ENCODE measurements at places on chromosomes 2 and 18.

DNA sequence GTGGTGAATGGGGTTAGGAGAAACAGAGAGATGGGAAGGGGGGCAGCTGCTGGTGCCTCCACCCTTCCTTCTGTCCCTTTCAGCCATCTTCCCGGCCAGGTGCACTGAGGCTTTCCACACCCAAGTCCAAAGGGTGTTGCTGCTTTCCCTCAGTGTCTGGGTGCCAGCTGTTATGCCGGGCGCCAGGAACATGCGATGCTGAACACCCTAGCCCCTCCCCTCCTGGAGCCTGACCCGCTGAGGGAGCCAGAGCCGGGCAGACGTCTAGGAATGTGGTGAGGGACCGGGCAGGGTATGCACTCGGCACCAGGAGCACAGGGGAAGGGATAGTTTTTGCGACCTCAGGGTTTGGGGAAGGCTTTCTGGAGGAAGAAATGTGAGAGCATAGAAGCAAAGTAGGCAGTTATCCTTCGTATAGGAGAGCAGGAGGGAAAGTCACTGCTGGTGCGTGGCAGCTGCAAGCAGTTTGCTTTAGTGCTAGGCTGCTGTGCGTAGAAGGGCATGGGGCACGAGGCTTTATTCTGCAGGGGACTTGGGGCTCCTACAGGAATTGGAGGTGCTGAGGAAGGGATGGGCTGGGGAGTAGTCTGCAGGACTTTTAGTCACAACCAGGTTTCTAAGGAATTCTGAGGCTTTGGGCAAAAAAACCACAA lies 147.7 kb downstream of the TSN start:
- DNase-seq: no peak

GRCh38 chr18:13207294-13207693 lies 11.3 kb upstream of the LDLRAD4 start:
- DNase-seq: no peak

DNA sequence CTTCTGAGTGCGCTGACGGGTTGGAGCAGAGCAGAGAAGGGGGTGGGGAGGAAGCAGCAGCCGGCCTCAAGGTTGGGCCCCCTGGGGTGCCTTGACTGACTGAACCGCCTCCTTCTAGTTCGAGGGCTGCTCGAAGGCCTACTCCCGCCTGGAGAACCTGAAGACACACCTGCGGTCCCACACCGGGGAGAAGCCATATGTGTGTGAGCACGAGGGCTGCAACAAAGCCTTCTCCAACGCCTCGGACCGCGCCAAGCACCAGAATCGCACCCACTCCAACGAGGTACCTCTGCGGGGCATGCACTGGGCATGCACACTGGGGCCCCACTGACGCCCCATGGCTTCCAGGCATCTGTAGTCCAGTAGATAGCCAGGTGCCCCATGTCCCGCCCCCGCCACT lies 246.9 kb downstream of the GLI2 start:
- no peak for DNase-seq

DNA sequence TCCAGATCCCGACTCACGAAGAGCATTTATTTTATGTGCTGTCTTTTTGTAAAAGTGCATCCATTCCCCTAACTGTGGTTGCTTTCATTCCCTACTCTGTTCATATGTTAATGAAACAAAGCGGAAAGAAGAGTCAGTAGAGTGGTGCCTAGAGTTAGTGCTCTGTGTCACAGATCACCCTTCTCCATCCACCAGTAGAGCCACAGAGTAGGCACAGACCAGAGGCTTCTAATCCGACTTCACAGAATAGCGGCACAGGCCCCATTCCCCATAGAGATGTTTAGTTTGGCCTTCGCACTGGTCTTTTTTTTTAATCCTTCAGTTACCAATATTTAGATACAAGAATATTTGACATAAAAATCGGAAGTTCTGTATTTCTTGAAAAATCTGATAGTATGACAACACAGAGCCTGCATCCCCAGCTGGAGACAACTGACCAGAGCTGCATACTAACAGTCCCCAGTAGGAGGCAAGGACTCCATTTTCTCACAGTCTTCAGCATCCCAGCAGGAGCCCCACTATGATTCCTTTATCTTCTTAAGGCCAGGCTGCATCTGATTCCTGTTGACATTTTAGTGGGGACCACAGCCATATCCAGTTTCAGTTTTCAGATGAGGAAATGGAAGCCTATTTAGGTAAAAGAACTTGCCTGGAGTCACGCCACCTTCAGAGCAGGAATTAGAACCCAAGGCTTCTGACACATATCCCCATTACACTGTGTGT lies 7.0 kb downstream of the G6PC2 start:
- no peak for DNase-seq

DNA sequence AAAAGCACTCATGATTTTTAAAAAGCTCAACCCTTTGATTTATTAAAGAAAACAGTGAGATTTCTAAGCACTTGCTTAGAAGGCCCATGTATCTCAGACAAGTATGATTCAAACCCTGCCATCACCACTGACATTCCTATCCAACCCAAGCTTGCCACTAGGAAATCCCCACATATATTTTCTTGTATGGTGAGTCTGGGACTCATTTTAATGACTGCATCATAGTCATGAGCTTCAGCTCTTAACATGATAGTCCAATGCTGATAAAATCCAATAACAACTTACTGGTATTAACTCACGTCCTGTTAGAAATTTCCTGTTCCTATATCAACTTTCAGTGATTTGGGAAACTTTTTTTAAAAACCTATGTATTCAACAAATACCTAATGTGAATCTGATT lies 39.4 kb upstream of the NCKAP5 start:
- DNase-seq: peak; percentile 75

GRCh38 chr2:41500895-41501294 lies 546.9 kb upstream of the PKDCC start:
- DNase-seq: no peak

DNA sequence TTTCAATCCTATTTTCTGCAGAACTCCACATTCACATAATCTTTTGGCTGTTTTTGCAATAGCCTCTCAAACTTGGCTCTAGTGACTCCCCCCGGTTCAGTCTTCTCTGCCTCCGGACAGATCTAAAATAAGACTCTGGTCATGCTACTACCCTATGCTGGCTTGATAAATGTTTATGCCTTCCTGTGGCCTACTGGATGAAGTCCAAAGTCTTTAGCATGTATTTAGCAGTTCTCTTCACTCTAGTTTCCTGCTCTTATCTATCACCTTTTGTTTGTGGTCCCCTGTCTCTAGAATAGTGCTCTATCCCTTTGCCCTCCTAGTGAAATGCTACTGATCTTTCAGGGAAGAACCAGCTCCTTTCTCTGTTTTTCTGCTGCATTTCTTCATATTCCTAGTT lies 14.4 kb downstream of the ADCYAP1 start:
- DNase-seq: no peak

DNA sequence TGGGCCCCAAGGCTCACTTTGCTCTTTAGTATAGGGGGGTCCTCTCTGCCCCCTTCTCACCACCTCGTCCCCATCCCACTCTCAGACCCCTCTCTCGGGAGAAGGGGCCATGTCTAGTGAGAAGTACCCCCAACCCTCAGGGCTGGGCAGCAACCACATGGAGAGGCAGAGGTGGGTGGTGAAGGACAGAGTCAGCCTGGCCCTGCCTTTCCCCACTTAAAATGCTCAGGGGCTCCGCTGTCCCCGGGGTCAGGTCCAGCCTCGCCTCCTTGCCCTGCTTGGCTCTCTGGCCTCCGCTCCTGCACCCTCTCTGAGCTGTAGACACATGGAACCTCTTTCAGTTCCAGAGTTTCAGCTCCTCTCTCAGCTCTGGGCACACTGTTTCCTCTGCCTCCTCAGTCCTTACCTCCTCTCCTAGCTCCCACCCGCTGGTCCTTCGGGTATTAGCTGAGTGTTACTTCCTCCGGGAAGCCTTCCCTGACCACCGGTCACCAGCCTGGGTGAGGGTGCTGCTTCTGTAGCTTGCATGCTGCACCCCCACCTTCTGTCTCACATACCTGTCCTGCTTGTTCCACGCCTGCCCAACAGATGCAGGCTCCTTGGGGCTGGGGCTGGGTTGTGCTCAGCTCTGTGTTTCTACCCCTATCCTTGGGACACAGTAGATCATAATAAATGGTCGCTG lies 79.5 kb upstream of the OTOF start:
- DNase-seq: no peak

GRCh38 chr2:20231598-20232026 lies 6.7 kb upstream of the SDC1 start:
- DNase-seq: peak; percentile 60

- DNase-seq: no peak
These were observed 35.5 kb downstream of the CLASP1 start for GRCh38 chr2:121613774-121614173.

DNA sequence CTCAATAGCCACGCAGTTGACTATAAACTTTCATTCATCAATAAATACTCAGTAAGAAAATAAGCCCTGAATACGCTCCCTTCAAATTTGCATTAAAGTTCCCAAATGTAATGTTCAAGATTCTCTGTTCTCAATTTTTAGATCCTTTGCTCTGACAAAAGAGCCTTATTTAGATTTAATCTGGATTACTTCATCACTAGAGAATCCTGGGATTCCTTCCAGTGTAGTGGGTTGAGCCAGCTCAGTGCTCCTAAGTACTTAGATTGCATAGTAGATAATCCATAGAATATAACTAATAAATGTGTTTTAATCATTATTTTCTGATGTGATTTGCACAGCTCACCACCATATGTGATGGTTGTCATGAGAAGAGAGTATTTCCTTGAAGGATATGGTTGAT lies 1286.2 kb downstream of the SUCLG1 start:
- peak; percentile 35 for DNase-seq

DNA sequence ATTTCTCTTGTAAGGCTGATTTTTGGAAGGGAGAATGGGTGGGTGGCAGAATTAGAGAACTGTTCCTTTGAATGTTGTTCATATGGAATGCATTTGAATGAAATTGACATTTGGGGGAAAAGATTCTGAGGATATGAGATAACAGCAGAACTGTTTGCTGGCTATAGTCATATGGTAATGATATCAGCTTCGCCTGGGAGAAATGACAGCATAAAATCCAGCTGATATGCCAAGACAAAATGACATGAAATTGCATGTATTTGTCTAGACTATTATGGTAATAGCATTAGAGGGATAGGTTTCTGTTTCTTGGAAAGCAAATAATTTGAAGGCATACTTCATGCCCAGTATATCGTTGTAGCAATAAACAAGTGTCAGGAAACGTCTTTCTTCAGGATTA lies 150.8 kb upstream of the SPATS2L start:
- DNase-seq: no peak

GRCh38 chr2:162732946-162733698 lies 105.4 kb downstream of the KCNH7 start:
- DNase-seq: no peak

DNA sequence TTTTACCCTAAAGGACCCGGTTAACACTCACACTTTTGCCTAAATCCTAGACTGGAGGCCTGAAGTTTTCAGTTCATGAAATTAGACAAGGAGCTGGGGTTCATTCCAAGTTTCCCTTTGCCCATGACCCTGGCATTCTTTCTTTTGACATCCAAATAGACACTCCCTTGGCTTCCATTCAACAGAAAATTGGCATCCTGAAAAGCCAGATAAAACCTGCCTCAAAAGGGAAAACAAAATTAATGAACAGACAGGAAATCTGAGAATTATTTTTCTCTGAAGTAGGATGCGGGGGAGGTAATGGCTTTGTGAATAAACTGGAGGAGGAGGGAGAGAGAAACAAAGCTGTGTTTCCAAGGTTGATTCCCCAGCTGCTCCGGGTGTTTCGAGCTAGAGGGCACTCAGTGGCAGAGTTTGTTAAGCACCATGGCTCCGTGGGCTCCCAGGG lies 41.0 kb downstream of the SPP2 start:
- DNase-seq: no peak

DNA sequence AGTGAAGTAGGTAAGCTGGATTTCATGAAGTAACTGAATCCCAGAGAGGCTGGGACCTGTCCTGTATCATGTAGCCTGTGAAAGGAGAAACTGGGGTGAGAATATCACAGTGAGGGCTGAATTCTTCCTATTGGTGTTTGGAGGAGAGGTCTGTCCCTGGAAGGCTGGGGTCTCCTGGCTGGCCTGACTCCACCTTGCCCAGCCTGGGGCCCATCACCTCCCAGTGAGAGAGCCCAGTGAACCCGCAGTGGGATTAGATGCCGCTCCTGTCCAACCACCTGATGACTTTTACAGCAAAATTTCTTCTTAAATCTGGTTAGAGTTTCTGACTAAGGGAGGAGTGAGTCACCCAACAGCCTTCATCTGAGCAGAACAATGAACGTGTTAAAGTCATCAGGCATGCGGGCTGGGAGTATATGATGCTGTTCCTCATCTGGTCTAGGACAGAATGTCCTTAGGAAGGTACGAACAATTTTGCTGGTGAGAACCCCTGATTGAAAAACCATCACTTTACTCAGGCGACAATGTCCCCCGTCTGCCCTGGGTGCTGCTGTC lies 152.9 kb downstream of the LPIN1 start:
- peak; percentile 53 for DNase-seq

- no peak for DNase-seq
These were observed 132.6 kb downstream of the MAP4K4 start for GRCh38 chr2:101830146-101830545.

Measured in fibroblast of skin of right quadriceps (primary cell).